ENCODE measurements at places on chromosomes 7 and 10.

DNA sequence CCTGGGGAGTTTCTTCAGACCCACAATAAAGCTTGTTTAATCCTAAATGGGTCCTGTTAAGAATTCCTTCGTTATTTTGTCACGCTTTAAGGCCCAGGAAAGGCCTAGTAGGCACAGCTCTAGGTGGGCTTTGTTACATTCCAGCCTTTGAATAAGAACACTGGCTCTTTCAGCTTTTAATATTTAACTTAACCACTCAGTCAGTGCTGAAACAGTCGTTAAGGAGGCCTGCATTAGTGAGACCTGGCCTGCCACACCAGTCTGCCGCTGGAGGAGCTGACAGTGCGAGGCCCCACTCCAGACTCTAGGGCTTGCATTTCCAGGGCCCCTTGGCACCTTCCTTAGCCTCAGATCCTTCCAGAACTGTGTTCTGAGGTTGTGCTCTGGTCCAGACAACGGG is 351.4 kb downstream of the GLRX3 start:
- no peak for DNase-seq

DNA sequence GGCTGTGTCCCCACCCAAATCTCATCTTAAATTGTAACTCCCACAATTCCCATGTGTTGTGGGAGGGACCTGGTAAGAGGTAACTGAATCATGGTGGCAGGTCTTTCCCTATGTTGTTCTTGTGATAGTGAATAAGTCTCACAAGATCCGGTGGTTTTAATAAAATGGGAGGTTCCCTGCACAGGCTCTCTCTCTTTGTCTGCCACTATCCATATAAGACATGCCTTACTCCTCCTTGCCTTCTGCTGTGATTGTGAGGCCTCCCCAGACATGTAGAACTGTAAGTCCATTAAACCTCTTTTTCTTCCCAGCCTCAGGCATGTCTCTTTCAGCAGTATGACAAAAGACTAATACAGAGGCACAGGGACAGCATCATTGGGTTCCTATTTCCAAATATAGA is 381.2 kb downstream of the SFMBT2 start:
- DNase-seq = no peak

GRCh38 chr7:35415411-35415822 is 161.5 kb upstream of the TBX20 start:
- no peak for DNase-seq

GRCh38 chr10:27947540-27947939 is 51.3 kb downstream of the ODAD2 start:
- DNase-seq = no peak

DNA sequence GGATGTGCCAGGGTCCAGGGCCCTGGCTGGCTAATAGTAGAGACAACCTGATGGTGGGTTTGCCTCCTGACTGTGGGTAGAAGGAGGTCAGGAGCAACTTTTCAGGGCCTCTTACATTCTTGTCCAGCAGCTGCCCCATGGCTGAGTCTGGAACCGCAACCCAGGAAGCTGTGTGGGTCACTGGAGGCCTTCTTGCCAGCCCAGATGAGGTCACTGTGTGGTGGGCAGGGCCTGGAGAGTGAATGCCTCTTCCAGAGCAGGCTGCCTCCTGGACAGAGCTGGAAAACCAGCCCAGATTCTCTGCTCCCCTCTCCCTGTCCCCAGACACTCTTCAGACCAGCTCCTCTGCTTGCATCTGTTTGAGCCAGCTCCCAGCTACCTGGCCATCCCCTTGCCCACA is 43.5 kb upstream of the LEP start:
- DNase-seq = no peak

DNA sequence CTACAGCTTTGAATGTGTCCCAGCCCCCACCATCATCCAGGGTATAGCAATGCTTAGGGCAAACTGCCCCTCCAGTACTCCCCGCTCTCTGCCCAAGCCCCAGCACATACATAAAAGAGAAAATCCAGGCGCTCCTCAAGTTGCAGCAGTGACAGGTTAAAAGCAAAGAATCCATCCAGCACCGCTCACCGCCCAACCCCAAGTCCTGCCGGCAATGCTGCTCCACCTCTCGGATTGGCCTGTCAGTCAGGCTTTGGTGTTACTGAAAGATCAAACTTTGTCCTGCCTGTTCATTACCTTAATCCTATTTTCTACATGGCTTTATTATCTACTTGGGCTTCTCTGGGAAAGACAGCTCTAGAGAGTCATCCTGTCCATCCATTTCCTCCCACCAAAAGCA is 31.9 kb downstream of the DPCD start:
- no peak for DNase-seq

GRCh38 chr10:12501324-12501723 is 152.0 kb downstream of the CAMK1D start:
- no peak for DNase-seq

DNA sequence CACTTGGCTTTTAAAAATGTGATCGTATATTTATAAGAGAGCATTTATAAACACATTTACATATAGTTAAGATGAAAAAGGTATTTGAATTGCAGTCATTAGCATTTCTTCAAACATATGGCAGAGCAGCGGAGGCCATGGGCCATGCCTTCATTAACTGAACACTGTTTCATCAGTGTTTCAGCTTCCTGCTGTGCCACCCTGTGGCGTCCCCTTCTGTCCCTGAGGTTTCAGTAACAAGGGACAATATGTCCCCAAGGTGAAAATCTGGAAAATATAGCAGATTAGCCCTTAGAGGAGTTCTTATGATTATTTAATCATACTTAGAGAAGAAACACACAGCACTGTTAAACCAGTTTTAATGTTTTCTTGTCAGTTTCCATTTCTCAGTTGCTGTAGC is 577.8 kb downstream of the ETV1 start:
- no peak for DNase-seq

All from stimulated activated naive CD4-positive, alpha-beta T cell treated with Interleukin-2 at 50 U/mL for 16 hours (primary cell).